ENCODE measurements at places on chromosomes 12 and 14.
A peak's percentile ranks its signal among the peaks of the same experiment; 100 is the strongest.

DNA sequence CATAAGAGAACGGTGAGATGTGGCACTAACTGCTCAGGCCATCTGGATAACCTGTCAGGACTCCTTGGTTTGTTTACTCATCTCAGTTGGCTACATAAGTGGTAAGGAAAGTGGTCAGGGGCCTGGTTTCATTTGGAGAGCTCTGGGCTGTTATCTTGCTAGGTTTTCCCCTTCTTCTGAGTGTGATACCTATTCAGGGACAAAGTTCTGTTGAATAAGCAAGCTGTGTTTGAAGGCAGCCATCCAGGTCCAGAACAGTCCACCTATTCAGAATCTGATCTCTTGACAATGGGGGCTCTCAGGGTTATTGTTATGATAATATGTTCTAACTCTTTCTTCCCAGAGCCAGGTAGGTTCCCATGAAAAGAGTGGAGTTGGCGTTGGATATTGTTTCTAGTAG is 194.9 kb downstream of the PAH start:
- no peak for DNase-seq

DNA sequence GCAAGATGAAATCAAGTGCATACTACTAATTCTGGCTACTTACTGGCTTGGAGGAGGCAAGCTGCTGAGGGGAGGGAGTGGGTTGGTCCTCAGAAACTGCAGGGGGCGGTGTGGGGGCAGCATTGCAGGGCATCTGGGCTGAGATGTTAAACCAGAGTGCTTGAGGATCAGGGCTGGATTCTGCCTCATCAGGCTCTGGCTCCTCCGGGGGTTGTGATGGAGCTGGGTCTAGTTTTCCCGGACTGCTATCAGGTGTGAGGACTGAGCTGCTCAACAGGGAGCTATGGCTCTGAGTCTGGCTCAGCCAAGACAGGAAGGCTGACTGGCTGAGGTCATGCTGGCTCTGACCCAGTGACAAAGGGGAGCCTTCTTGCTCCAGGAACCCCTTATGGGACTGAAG is 28.6 kb downstream of the BAZ2A start:
- no peak for DNase-seq

DNA sequence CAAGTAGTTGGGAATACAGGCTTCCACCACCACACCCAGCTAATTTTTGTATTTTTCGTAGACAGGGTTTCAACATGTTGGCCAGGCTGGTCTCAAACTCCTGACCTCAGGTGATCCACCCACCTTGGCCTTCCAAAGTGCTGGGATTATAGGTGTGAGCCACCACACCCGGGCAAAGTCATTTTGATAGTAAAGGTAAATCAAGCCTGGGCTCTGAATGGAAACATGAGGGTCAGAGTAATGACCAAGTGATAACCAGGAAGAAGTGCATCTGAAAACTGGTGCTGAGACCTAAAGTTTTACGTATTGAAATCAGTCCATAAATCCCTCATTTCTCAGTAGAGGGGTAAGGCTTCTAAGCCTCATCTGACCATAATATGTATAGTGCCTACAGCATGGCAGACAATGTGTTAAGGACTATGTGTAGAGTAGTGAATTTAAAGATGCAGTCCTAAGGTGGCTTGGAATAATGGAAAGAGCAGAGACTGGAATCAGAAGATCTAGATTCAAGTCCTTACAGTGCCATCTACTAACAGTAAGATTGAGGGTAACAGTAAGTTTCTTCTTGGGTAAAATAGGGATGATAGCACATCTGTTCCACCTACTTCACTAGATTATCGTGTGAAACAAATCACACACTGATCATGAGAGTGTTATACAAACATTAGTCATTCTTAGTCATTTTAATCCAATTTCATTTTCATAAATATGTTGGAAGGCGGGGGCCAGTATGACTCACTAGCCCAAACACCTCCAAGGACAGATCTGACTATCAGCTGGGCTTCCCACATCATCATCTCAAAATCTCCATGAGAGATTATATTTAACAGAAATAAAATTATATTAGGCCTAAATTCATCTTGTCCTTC is 11.2 kb downstream of the MAP4K5 start:
- peak; percentile 81 for DNase-seq

GRCh38 chr12:29521951-29522350 is 24.5 kb upstream of the OVCH1 start:
- peak; percentile 72 for DNase-seq

- DNase-seq, result no peak
These were observed 1.3 kb downstream of the DDN start for GRCh38 chr12:48997719-48998496.

DNA sequence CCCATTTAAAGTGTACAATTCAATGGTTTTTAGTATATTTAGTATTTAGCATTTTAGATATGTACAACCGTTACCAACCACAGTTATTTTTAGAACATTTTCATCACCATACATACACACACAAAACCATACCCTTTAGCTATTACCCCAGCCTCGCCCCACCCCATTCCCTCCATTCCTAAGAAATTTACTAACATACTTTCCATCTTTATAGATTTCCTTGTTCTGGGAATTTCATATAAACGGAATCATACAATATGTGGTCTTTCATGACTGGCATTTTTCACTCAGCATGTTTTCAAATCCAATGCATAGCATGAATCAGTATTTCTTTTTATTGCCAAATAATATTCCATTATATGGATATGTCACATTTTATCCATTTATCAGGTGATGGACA is 101.5 kb downstream of the TAOK3 start:
- no peak for DNase-seq

DNA sequence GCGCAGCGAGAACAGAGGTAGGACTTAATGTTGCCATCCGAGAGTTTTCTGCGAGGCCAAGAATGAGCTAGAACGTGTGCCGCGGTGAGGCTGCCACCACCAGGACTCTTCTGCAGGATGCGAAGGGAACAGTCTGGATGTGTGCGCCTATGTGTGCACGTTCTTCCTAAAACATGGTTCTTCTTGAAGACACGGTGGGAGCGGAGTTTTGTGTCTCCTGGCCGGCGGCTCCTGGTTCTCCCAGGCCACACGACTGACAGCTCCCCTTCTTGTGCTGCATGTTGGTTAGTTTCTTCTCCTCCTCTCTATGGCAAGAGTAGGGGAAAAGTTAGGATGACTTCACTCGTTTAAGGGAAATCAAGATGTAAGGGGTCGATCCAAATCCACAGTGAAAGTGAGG is 56.2 kb upstream of the CORO1C start:
- DNase-seq, result no peak

- DNase-seq, result no peak
These were observed 55.6 kb upstream of the JDP2 start for GRCh38 chr14:75372260-75372659.

DNA sequence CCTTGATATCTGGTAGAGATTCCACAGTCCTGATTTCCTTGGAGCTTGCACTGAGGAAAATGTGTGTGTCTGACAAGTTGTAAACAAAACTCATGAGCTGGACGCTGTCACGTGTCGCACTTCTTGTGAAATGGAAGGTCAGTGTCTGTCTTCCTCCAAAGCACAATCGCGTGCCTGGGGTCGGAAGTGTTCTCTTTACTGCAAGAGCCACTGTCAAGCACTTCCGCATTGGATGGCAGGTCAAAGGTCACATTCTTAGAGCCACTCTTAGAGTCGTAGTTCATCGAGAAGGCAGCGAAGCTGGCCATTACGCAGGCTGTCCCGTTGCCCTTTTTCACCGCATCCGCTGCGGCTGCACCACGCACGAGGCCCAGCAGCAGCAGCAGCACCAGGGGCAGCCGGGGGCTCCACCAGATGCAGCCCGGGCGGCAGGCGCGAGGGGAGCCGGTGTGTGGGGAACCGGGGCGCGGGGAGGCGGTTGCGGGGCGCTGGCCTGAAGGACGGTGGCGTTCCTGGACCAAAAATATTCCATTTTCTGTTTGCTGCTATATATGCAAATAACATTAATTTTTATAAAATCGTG is 45.0 kb downstream of the LRTM2 start:
- peak; percentile 2 for DNase-seq

GRCh38 chr12:20443255-20443654 is 74.9 kb downstream of the PDE3A start:
- DNase-seq, result no peak

DNA sequence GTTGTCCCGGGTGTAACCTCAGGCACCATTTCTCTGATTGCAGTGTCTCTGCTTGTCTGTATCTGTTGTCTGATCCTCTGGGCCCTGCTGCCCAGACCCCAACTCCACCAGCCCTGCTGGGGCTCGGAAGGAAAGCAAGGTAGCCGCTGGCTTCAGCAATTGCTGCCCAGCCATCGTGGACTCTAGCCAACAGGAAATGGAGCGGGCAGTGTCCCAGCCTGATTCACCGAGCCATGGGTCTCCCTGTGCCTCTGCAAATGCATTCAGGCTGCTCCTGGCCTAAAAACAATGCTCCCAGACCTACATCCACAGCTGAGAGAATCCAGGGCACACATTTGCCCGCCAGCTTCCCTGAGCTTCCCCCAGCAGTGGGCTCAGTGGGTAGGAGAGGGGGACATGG is 9.2 kb downstream of the TUNAR start:
- peak; percentile 45 for DNase-seq

- DNase-seq, result no peak
These were observed 48.2 kb downstream of the ATF7 start for GRCh38 chr12:53577941-53578352.

GRCh38 chr14:95039259-95039992 is 117.9 kb downstream of the DICER1 start:
- no peak for DNase-seq

- no peak for DNase-seq
These were observed 40.2 kb upstream of the NT5DC3 start for GRCh38 chr12:103881261-103881660.

DNA sequence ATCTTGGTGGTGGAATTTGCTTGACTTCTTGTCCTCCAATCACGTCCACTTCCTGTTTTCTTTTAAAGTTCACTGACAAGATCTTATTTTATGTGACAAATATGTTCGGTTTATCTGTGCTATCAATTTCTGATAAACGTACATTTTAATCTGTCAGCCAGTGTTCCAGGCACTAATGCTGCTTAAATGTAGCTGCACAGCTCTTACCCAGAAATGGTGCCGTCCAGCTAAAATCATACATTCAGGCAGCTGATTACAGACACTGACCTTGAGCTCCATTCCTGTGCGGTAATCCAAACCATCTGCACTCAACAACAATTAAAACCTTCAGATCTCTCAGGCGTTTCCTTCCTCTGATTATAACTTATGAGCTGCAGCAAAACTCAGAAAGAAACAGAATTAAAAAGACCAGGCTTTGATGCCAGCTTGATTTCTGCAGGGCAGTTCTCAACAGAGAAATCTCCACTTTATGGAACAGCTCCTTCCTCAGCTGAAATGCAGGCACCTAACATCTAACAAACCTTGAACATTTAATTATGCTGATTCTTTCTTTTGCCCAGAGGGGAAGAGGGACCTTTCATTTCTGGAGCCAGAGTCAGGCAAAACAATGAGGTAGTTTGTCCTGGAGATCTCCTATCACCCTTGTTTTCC is 26.4 kb upstream of the RASSF3 start:
- peak; percentile 33 for DNase-seq

- peak; percentile 66 for DNase-seq
These were observed 13.5 kb downstream of the CPSF2 start for GRCh38 chr14:92135269-92135668.

GRCh38 chr12:111201036-111201435 is 167.9 kb downstream of the PHETA1 start:
- DNase-seq, result no peak

GRCh38 chr12:49534731-49535278 is 4.0 kb upstream of the KCNH3 start:
- no peak for DNase-seq

GRCh38 chr14:91396959-91397815 is 20.4 kb downstream of the CCDC88C start:
- no peak for DNase-seq

- no peak for DNase-seq
These were observed at the start of gene AKAP6 for GRCh38 chr14:32329146-32329545. Gene AKAP6, plus strand, starts transcription at chr14:32329298. Its CDS starts 104,196 bp downstream, at chr14:32433494.

GRCh38 chr14:70858641-70859040 is 48.6 kb upstream of the PCNX1 start:
- DNase-seq, result no peak

- DNase-seq, result no peak
These were observed 581.5 kb upstream of the TMEM132C start for GRCh38 chr12:127685491-127685890.

DNA sequence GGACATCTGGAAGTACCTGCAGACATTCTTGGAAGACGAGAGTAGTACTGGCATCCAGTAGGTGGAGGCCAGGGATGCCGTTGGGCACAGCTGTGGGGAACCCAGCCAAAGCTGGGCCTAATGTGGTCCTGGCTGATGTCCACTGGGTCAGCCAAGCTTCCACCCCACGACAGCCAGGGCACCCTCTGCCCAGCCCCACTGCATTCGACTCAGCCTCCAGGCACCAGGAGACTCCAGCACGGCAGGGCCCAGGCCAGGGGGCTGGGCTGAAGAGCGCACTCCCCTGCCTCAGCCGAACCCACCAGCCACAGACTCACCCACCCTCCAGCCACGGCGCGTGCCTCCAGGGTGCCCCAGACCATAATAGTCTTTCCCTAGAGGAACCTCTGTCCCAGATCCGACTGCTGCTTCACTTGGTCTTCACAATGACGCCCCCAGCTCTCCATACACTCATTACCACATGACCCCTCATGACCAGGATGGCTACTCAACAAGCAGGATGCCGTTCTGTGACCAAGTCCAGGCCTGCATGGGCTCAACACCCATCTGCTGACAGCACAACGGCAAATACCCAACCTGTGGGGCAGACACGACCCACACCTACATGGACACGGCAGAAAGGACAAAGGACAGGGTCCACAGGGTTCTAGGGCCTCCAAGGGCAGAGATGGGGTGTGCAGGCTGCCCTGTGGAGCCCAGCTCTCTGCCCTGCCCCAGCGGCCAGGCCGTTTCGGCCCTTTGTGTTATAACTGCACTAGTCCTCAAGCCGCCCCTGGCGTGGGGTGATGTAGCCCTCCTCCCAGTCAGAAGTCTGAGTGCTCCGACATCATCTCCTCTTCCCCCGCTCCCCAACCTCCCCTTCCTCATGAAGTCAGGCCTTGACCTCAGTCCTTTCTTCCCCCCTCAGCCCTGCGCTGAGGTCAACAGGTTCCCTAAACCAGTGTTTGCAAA is 22.8 kb downstream of the ITPK1 start:
- no peak for DNase-seq

DNA sequence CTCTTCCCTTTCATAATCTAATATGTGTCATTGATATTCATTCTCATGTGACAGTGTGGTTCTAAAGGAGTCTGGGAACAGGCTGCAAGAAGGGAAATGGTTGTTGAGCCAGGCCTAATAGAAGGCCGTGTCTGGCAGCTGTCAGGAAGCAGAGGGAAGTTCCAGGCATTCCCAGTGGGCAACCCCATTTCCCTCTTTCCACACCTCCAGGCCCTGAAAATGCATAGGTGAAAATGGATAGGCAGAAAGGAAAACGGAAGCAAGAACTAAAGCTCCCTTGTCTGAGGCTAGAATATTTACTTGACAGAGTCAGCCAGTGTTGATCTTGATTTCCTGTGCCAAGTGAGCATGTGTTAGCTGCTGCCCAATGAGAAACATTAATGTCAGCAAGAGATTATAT is 97.7 kb downstream of the PPM1A start:
- no peak for DNase-seq

- no peak for DNase-seq
These were observed 72.2 kb downstream of the TSPAN8 start for GRCh38 chr12:71085575-71085974.

Data from fibroblast of lung (primary cell).